ENCODE measurements at places on chromosomes 1 and 21.

- DNase-seq, result no peak
Measured at GRCh38 chr1:8294170-8294697, 23.7 kb upstream of the SLC45A1 start.

- no peak for DNase-seq
Measured at GRCh38 chr1:57380923-57381322, 42.9 kb downstream of the DAB1 start.

- DNase-seq, result no peak
Measured at GRCh38 chr1:11799896-11800295, 5.9 kb downstream of the MTHFR start.

DNA sequence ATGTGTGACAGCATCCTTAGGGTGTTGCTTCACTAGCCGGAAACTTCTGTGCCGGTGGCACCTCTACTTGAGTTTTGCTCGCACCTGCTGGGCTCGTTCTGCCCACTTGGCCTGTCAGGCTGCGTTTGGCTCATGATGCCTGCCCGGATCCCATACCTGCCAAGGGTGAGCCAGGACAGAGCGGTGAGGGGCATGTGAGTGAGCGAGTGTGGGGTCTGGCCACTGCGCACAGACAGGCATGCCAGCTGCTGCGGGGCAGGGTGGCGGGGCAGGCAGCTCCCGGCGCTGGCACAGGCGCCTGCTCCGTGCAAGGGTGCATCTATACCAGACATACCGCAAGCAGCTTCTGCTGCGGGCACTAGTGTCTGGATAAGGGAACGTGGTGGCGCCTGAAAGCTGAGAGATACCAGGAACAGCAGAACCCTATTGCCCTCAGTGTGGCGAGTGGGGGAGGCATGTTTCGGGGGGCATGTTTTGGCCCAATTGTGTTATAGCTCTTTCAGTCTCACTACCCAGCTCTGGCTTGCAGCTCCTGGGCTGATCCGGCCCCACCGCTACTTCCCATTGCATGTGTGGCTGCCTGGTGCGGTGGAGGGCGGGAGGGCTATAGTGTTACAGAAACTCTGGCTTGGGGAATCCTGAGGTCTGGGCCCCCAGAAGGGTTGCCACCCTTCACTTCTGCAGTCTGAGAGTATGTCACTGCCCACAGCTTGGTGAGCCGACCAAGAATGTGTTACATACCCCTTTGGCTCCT lies 32.2 kb downstream of the MAGI3 start:
- DNase-seq, result no peak

- DNase-seq, result no peak
Measured at GRCh38 chr1:112818990-112819689, 104.0 kb upstream of the PPM1J start.

- DNase-seq, result no peak
Measured at GRCh38 chr1:21815724-21816321, 3.8 kb downstream of the LDLRAD2 start.

DNA sequence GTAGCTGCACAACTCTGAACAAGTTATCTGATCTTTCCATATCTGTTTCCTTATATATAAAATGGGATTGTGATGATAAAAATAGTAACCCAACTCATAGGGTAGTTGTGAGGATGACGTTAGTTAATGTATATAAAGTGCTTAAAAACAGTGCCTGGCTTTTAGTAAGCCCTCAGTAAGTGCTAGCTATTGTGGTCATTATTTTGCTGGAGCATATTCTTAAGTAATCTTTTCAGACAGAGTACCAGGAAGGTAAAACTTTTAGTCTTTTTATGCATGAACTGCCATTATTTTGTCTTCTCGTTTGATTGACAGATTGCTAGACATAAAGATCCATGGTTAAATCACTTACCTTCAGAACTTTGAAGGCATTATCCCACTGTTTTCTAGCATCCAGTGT lies 62.5 kb upstream of the SIM2 start:
- DNase-seq, result no peak

- DNase-seq, result no peak
Measured at GRCh38 chr1:14666373-14666772, 67.9 kb downstream of the KAZN start.

GRCh38 chr1:192657760-192658159 lies 21.8 kb downstream of the RGS13 start:
- DNase-seq, result no peak

DNA sequence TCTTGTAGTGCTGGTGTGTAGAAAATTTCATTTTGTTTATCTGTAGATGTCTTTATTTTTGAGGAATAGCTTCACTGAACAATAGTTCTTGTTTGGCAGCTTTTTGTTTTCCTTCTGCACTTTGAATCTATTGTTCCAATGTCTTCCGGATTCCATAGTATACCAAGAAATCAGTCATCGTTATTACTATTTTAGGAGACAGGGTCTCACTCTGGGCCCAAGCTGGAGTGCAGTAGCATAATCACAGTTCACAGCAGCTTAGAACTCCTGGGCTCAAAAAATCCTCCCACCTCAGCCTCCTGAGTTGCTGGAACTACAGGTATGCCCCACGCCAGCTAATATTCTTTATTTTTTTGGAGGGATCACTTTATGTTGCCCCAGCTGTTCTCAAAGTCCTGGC lies 67.7 kb upstream of the RGS2 start:
- DNase-seq, result no peak

- DNase-seq, result no peak
Measured at GRCh38 chr21:32442566-32443318, 30.2 kb downstream of the EVA1C start.

GRCh38 chr1:23525558-23526250 lies 5.3 kb downstream of the E2F2 start:
- DNase-seq, result no peak

DNA sequence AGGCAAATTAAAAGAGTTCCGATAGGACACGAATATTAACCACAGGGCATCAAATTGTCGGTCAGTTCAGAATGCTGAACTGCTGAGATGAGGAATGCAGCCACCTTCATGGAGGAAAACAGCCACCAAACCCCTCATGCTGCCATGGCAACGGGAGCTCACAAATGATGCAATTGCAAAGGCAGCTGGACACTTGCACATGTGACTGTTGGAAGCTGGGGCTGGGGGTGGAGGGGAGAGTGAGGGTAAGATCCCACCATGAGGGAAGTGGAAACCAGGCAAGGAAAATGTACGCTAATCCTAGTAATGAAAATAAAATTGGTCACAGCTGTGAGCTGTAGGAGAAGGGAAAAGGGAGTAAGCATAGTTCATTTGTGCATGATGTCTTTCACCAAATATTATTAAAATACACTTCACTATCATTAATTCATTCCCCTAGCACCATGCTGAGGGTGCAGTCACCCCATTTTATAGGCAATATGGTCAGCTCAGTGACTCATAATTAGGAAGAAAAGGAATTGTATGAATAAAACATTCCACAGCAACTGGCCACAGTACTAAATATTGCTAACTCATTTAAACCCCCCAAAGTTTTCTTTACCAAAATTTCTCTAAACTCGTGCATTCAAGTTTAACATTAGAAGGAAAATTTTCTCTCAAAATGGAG lies 15.3 kb downstream of the BECN2 start:
- no peak for DNase-seq

DNA sequence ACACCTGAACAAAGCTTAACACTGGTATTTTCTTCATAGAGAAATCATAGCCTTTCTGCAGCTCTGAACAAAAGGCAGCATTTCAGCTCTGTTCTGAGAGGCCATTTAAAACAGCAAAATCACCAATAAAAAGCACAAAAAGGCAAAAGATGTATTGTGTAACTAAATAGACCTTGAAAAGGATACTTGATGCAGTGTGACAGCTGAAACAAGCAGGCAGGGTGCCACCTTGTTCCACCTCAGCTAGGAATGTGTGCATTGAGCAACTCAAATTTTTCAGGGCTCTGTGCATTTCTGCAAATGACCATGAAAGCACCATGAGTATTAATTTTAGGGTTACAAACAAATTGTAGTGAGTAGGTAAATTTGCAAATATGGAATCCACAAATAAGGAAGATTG lies 65.8 kb downstream of the RHOU start:
- no peak for DNase-seq

GRCh38 chr1:209409780-209410179 lies 173.7 kb upstream of the CAMK1G start:
- no peak for DNase-seq

DNA sequence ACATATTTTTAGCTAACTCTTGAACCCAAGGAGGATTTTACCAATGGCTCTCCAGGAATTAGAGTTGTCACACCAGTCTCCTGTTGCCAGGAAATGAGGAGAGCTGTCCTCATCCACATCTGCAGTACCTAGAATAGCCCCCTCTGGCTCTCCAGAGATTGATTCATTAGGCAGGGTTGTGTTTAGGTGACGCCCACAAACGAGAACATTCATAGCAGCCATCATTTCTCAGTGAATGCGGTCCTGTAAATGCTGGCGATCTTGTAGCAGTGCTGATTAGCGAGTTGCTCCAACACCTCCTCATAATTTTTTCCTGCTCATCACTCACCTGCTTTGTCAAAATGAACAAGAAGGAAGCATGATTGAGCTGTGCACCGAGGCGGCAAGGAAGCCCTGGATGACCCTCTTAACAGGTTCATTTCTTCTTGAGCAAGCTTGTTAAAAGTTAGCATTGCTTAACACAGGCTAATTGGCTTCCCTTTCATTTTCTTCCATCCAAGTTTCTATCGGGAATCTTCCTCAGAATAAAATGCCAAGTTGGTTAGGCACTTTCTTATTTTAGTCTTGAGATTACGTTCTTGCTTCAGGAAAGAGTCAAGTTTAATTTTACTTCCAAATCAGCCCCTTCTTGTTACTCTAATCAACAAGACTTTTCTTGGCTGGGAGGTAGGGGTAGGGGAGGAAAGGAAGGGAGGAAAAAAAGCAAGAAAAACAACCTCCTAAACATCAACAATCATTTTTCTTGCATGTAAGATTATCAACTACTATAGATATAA lies 16.5 kb upstream of the KLHDC8A start:
- DNase-seq, result no peak

DNA sequence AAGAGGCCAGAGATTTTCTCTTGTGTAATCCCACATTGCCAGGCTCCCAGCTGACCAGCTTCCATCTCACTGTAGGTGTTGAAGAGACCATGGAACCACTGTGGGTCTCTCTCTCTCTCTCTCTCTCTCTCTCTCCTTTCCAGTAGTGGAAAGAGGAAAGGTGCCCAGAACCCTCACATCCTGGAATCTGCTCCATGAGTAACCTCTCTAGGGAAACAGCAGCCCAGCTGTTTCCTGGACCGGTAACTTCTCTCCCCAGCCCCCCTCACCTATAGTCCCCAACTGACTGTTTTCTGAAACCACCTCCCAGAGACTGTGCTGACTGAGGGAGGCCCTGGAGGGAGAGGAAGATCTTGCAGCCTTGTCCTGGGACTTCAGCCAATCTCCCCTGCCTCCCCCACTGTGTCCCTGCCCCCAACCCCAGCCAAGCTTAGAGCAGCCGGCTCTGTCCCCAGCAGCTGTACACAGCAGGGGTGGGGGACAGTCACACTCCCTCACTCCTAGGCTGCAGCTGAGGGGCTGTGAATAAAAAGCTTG lies 20.6 kb upstream of the SLC45A3 start:
- DNase-seq, result no peak

DNA sequence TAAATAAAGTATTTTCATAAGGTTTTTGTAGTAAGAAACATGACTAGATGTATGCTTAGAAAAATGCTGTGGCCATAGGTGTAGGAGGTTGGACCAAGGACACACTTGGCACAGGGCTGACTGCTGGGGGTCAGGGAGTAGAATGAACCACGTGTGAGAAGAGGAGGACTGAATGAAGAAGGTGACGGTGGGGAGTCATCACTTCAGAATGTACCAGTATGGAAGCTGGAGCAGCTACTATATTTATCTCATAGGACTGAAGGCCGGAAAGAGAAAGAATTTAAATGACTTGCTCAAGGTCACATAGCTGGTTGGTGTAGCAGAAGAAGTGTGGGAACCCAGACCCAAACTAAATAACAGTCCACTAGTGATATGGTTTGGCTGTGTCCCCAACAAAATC lies 79.8 kb upstream of the HAO2 start:
- DNase-seq, result no peak

DNA sequence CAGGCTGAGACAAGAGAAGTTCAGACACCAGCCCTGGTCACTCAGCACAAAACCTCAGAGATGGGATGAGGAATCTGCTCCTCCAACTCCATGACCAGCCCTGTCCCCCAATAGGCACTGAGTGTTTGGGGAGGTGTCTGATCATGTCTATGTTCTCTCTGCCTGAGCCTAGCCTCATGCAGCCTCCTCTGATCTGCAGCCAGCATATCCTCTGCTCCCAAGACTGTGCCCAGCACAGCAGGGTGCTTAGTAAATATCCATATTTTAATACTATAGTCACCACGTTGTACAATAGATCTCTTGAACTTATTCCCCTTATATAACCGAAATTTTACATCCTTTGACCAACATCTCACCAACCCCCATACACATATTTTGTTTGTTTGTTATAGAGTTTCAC lies 202.9 kb downstream of the MATN1 start:
- DNase-seq, result no peak

DNA sequence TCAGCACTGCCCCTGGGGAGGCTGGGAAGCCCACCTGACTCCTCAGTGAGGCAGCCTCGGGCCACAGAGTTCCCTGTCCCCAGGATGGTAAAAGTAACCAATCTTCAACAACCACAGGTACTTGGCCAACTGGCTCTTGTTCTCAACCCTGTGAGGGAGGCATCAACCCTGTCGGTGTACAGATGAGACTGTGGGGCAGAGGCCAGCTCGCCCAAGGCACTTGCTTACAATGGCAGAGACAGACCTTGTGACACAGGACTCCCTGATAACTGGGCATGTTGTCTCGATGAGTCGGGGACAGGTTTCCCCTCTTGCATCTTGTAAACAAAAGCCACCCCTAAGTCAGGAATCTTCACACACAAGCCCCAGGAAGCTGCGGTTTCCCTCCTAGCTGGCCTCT lies 8.0 kb downstream of the SLC30A2 start:
- DNase-seq, result no peak

- no peak for DNase-seq
Measured at GRCh38 chr1:14862114-14862771, 263.8 kb downstream of the KAZN start.

- DNase-seq, result no peak
Measured at GRCh38 chr21:35150562-35151226, 101.6 kb upstream of the RUNX1 start.

GRCh38 chr1:226733304-226733703 lies 5.8 kb downstream of the ITPKB start:
- no peak for DNase-seq

Measured in activated T-cell treated with anti-CD3 and anti-CD28 coated beads for 48 hours (primary cell).